ENCODE measurements at places on chromosomes 3 and 15. TPM values are rescaled to one million over a fixed set of nuclear protein-coding genes. Genes with fewer than 3 reads are reported as not detected.

VEPH1 gene
- 9.2 TPM for total RNA-seq

ALDH1A2 gene
- 1.3 TPM for total RNA-seq

GRCh38 chr15:70128414-70129140 lies 30.9 kb upstream of the TLE3 start:
- DNase-seq, result no peak

GRCh38 chr3:192031941-192032340 lies 571.0 kb downstream of the PYDC2 start:
- DNase-seq, result no peak

DNA sequence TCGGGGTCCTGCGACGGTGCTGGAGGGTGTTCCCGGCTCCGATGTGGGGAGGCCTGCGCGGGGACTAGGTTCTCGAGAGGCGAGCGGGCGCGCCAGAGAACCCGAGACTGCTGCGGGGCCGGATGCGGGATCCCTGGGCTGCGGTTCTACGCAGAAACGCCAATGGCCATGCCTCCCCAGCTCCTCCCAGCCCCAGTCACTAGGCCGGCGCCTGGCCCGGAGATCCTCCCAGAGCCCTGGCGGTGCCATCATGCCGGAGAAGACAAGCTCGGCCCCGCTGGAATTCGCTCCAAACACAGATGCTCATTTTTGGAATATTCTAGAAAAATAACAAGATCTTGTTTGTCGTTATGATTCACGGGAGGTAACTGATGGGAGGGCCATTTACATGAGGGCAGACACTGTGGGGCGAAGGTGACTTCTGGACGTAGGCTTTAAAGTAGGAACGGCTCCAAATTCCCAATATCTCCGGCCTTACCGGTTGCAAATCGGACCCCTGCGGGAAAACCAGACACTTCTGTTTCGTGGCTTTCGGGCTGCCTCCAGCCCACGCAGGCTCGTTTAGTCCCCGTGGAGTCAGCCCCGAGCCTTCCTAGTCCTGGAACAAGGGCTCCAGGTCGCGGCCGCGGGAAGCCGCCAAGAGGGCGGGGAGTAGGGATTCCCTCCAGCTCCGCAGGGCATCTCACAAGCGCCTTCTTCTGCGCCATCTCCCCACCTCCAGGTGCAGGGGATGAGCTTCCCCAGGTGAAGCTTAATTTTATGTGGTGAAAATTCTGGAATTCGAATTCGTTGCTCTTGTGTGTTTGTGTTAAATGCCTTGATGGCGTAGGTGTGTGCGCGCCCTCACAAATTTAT lies 74.8 kb upstream of the POLG start:
- DNase-seq, result peak; percentile 44

GRCh38 chr3:71413572-71413971 lies 170.0 kb downstream of the FOXP1 start:
- DNase-seq, result no peak

MRPS22 gene
- 43.5 TPM for total RNA-seq

- DNase-seq, result peak; percentile 59
Observed at GRCh38 chr15:41513506-41514227, at the start of gene LTK. LTK (minus strand) TSS chr15:41513827; CDS start chr15:41513709, 118 bp downstream.

DNA sequence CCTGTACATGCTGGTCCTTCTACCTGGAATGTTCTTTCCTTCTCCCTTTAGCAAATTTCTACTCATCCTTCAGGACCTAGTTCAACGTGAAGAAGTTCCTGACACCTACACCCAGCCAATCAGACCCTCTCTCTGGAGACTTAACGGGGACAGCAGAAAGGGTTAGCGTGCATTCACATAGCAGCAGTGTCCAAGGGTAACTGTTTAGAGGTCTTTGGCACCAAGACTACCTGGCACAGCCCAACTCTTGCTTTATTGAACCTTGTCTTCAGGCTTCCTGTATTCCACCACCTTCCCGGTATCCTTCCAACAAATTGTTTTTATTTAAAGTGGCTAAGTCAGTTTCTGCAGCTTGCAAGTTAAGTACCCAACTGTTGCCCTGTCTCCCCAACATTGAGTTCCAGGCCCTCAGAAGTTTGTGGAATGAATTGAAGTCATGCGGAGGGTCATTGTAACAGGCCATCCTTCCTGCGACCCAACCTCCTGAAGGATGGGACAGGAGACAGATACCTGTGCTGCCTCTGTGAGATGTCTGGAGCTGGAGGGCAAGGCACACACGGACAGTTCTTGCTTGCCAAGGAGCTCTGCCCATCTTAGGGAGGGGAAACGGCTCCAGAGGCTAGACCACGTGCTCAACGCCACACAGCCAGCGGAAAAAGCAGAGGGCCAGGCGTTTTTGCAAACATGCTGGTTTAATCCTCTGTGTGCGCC lies 14.4 kb upstream of the WNT7A start:
- no peak for DNase-seq

CPNE9 gene
- 6.0 TPM for total RNA-seq

DNA sequence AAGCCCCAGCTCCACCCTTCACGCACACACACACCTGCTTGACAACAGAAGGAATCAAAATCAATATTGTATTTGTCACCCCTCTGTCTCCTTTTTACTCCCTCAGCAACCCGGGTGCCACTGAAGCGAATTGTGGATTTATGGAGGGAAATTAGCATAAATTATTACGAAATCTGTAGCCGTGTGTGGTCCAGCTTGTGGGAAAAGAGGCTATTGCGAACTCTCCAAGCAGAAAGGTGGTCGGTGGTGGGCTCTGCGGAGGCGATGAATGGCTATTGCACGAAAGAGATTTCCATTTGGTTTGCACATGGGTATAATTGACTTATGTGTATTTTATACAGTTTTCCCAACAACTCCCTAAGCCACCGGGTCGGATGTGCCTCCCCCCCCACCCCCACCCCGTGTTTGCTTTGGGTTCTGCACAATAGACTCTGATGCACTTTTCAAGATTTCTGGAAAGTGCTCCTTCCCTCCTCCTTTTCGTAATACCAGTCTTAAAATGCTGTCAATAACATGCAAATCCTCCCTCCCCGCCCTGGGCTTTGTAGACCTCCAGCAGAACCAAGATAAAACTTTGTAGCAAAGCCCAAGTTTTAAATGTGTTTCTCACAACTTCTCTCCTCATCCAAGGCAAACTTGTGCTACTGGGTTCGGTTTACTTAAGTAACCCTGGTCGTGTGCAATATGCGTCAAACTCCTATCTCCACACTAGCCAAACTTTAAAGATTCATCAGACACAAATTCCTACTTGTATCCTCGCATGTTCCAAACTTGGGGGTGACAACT lies 3.1 kb upstream of the FOXB1 start:
- DNase-seq, result no peak

- DNase-seq, result no peak
Observed at GRCh38 chr3:71247958-71248335, 335.6 kb downstream of the FOXP1 start.
